Tibial nerve (tissue), 4 donors: ENCODE measurements at places on chromosomes 4 and X. TPM values are rescaled to one million over a fixed set of nuclear protein-coding genes. Genes with fewer than 3 reads are reported as not detected.

DNA sequence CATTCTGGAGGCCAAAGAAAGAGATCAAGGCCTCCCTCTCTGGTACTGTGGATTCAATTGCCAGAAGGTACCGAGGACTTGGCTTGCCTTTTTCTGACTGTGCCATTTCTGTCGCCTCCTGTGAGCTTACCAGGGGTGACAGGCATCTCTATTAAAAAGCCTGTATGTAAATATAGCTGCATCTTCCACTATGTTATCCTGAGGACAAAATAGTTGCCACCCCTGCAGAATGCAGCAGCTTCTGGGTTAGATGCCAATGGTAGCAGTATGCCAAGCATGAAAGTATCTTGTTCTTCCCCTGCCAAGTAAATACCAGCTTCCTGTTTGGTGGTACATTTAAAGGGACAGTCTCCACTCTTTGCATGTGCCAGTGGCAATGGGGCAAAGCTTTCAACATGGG is 10.7 kb downstream of the TRPC5OS start:
- no peaks in the 10 kb centered on the region for H3K4me1 ChIP-seq
- no peaks in the 10 kb centered on the region for H3K27me3 ChIP-seq
- H3K36me3 ChIP-seq: no peaks in the 10 kb centered on the region

GRCh38 chrX:154298312-154298711 is 2.7 kb downstream of the TKTL1 start:
- H3K4me3 ChIP-seq: no peak overlapping the region
- no peaks in the 10 kb centered on the region for H3K36me3 ChIP-seq
- H3K27ac ChIP-seq: no peak overlapping the region
- H3K27me3 ChIP-seq: no peaks in the 10 kb centered on the region
- no peaks in the 10 kb centered on the region for H3K4me1 ChIP-seq
- no peak for DNase-seq

TCEAL2 gene
- 3.3 TPM for total RNA-seq

GRCh38 chr4:108029016-108029720 is 39.5 kb downstream of the HADH start:
- H3K27ac ChIP-seq: no peak overlapping the region
- peaks cover 89% of the 10 kb centered on the region for H3K36me3 ChIP-seq

GRCh38 chr4:77992581-77992980 is 64.5 kb upstream of the FRAS1 start:
- H3K36me3 ChIP-seq: no peaks in the 10 kb centered on the region
- no peak overlapping the region for H3K27ac ChIP-seq
- H3K27me3 ChIP-seq: no peaks in the 10 kb centered on the region
- no peak for DNase-seq
- no peaks in the 10 kb centered on the region for H3K4me1 ChIP-seq

TBC1D8B gene
- total RNA-seq: 10.3 TPM

CFAP299 gene
- under 0.01 TPM for total RNA-seq

DNA sequence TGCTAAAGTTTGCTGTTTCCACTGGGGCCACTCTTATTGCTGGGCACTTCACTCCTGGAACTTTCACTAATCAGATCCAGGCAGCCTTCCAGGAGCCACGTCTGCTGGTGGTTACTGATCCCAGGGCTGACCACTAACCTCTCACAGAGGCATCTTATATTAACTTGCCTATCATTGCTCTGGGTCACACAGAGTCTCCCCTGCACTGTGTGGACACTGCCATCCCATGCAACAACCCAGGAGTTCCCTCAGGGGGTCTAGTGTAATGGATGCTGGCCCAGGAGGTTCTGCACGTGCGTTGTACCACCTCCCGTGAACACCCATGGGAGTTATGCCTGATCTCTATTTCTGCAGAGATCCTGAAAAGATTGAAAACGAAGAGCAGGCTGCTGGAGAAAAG is 41.8 kb upstream of the IQSEC2 start:
- H3K36me3 ChIP-seq: no peaks in the 10 kb centered on the region
- DNase-seq: no peak

- H3K4me3 ChIP-seq: no peak overlapping the region
- H3K27me3 ChIP-seq: no peaks in the 10 kb centered on the region
- H3K36me3 ChIP-seq: no peaks in the 10 kb centered on the region
- peaks cover 3% of the 10 kb centered on the region for H3K4me1 ChIP-seq
These were observed 279.9 kb upstream of the TET2 start for GRCh38 chr4:104866809-104867208.

- no peaks in the 10 kb centered on the region for H3K27me3 ChIP-seq
- no peaks in the 10 kb centered on the region for H3K36me3 ChIP-seq
- no peak overlapping the region for H3K4me3 ChIP-seq
- no peaks in the 10 kb centered on the region for H3K4me1 ChIP-seq
- DNase-seq: peak; percentile 35
These were observed 44.1 kb downstream of the PPM1K start for GRCh38 chr4:88240297-88240714.

DNA sequence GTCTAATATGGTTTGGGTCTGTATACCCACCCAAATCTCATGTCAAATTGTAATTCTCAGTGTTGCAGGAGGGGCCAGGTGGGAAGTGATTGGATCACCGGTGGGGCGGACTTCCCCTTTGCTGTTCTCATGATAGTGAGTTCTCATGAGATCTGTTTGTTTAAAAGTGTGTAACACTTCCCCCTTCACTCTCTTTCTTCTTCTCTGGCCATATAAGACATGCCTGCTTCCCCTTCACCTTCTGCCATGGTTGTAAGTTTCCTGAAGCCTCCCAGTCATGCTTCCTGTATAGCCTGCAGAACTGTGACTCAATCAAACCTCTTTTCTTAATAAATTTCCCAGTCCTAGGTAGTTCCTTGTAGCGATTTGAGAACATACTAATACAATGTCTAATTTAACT is 19.7 kb upstream of the SCRG1 start:
- no peak for DNase-seq
- peaks cover 1% of the 10 kb centered on the region for H3K36me3 ChIP-seq
- H3K4me3 ChIP-seq: no peak overlapping the region

- no peaks in the 10 kb centered on the region for H3K36me3 ChIP-seq
- no peak overlapping the region for H3K27ac ChIP-seq
- H3K4me3 ChIP-seq: peak overlapping the region; percentile 53
- no peaks in the 10 kb centered on the region for H3K4me1 ChIP-seq
- H3K27me3 ChIP-seq: no peaks in the 10 kb centered on the region
- no peak for DNase-seq
These were observed 1.5 kb downstream of the MAB21L2 start for GRCh38 chr4:150583287-150584110.

SPANXC gene
- total RNA-seq: not detected

DNA sequence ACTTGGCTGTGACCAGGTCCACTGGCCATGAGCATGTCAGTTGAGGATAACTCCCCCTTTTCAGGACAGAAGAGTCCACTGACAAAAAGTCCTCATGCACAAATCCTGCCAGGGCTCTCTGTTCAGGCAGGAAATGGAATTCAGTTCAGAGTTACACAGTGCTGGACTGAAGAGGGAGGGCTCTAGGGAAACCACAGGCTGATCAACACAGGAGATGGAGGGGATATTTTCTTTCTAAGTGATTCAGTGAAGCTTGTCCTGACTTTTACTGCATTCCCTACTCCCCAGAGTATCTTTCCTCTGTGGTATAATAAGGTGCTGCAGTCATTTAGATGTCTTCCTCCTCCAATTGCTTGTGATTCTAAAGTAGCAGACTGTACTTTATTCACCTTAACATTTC is 335.5 kb upstream of the IGFBP7 start:
- DNase-seq: no peak
- no peaks in the 10 kb centered on the region for H3K27me3 ChIP-seq
- H3K4me3 ChIP-seq: no peak overlapping the region

DNA sequence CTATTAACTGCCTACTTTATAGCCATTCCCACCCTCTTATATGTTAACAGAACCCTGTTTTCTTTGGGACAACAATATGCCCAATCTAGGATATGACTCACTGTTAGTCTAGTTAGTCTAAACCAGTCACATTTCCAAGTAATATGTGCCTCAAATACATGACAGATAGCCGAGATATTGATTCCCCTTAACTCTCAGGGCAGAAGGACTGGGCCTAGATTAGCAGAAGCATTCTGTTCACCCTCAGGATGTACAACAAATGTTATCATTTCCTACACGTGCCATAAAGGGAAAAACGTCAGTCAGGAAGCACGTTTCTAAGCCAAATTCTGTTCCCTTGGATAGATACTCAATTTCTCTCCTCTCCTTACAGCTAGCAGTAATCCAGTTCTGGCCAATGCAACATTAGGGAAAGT is 114.1 kb downstream of the SLC10A7 start:
- DNase-seq: no peak
- no peak overlapping the region for H3K27ac ChIP-seq
- H3K36me3 ChIP-seq: no peaks in the 10 kb centered on the region
- H3K27me3 ChIP-seq: no peaks in the 10 kb centered on the region
- no peak overlapping the region for H3K4me3 ChIP-seq
- H3K4me1 ChIP-seq: no peaks in the 10 kb centered on the region

- H3K27ac ChIP-seq: no peak overlapping the region
- peaks cover 39% of the 10 kb centered on the region for H3K36me3 ChIP-seq
- no peak for DNase-seq
- no peak overlapping the region for H3K4me3 ChIP-seq
These were observed 192.2 kb downstream of the APBB2 start for GRCh38 chr4:41022116-41022515.

EDNRA gene
- total RNA-seq: 12.7 TPM
